ENCODE measurements at places on chromosomes 12 and 14.
A peak's percentile ranks its signal among the peaks of the same experiment; 100 is the strongest.

- no peaks in the 10 kb centered on the region for H3K27me3 ChIP-seq
- no peaks in the 10 kb centered on the region for H3K36me3 ChIP-seq
- DNase-seq = no peak
These were observed 221.8 kb upstream of the DCN start for GRCh38 chr12:91404441-91404840.

DNA sequence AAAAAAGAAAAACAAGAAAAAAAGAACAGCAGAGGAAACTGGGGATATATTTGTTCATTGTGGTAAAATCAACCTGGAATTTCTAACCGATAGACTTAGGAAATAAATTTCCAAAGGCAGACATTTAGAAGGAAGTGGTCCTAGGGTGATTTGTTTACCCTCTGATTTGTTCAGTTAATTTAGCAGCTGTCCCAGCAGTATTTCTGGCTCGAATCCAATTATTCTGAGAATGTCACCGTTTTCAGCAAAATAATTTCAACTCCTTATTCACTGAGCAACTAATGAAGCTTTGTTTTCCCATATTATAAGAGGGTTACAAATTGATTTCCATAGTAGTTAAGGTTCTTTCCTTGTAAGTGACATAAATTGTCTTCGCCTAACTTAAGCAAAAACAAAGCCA is 285.2 kb upstream of the SYT10 start:
- H3K36me3 ChIP-seq = no peaks in the 10 kb centered on the region
- H3K27me3 ChIP-seq = no peaks in the 10 kb centered on the region
- no peak overlapping the region for H3K4me3 ChIP-seq
- no peak for DNase-seq
- H3K27ac ChIP-seq = no peak overlapping the region
- no peaks in the 10 kb centered on the region for H3K4me1 ChIP-seq

DNA sequence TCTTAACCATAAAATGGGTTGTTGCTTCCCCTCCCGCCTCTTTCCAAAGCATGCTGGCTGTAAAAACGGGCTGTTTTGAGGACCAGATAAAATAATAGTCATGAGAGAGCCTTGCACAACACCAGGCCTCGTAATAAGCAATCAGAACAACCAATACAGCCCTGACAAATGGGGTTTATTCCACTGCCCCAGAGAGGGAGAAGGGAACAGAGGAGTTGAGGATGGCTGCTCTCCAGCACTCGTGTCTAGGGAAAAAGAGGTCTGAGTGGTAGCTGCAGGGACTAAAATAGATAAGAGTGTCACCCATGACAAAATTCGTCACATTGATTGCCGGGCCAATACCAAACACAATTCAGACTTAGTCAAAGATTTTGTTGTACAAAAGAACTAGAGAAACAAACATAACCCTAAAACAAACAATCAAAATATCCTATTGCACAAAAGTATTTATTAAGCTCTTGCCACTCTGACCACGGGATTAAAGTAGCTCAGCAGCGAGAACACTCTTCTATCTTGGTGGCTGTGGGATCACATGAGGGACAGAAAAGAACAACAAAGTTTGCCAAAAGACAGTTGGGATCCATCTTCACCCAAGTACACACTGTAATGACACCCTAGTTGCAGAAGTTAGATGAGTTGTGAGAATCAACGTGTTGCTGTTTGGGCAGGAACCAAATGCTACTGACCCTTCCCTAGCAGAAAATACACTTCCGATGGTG is 188.0 kb downstream of the FOXN3 start:
- H3K36me3 ChIP-seq = no peaks in the 10 kb centered on the region
- DNase-seq = no peak
- no peak overlapping the region for H3K4me3 ChIP-seq
- no peaks in the 10 kb centered on the region for H3K27me3 ChIP-seq
- H3K4me1 ChIP-seq = peaks cover 7% of the 10 kb centered on the region

DNA sequence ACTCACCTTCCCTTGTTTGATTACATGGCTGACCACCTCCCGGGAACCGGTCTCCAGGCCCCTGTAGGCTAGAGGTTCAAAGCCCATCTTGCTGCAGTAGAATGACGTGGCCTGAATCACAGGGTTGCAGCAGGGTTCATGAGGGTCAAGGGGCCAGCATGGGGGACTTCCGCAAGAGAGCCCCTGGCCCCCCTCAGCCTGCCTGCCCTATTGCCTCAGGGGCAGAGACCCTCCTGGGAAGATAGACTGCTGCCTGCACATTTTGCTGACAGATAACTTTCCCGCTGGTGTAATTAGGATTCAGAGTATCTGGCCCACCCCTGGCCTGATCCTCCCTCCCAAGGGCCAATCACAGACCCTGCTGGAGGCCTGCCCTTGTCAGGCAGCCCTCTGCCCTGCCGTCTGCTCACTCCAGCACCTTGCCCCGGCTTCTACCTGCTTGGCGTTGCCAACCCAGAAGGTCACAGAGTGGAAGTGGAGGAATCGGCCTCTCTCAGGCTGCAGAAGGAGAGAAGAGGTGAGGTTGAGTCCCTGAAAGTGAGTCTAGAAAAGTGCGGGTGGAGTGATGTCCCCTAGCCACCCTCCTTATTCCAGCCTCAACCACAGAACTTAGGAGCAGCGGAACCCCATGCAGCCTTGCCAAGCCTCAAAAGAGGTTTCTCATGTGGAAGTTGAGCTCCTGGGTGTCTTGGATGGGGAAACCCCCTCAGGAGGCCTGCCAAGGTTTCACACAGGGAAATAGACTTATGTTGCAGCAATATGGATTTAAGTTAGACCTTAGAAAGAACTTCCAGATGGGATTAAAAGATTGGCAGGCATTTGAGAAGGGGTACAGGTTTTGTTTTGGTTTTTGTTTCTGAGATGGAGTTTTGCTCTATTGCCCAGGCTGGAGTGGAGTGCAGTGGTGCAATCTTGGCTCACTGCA is 1.1 kb downstream of the HPD start:
- H3K4me3 ChIP-seq = no peak overlapping the region
- DNase-seq = no peak
- no peak overlapping the region for H3K27ac ChIP-seq
- H3K4me1 ChIP-seq = no peaks in the 10 kb centered on the region

DNA sequence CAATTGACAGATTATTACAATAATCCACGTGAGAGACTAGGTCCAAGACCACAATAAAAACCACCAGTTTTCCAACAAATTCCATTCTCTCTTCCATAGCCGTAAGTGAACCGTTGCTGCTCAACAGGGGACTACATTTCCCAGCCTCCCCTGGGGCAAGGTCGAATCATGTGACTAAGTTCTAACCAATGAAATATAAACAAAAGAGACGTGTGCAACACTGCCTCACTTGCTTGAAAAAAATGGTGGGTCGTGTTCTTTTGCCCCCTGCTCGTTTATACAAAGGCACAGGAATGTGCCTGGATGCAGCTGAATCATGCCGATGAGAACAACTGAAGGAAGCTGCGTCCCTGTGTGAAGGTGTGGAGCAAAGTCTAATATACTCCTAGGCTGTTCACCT is 51.1 kb downstream of the HSPB8 start:
- DNase-seq = no peak
- no peaks in the 10 kb centered on the region for H3K4me1 ChIP-seq
- no peak overlapping the region for H3K27ac ChIP-seq
- no peaks in the 10 kb centered on the region for H3K36me3 ChIP-seq
- no peaks in the 10 kb centered on the region for H3K27me3 ChIP-seq

DNA sequence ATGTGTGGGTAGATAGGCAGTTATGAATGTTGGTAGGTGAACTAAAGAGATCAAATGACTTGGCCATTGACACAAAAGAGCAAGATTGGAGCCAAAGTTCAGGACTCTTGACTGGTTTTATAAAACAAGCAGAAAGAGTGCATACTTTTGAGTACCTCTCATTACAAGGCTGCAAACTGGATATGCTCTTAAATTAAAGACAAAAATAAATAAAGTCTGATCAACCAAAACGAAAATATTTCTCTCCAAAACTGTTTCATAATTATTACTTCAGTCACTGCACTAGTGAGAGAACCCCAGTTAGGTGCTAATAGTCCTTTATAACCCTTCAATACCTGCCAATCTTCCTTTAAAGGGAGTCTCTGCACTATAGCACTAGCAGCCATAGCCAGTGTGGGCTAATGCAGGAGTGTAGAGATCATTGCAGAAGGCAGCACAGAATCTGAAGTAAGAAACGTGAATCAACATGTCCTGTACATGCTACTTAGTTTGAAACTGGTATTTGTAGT is 147.1 kb downstream of the FOXA1 start:
- H3K36me3 ChIP-seq = no peaks in the 10 kb centered on the region
- H3K4me1 ChIP-seq = no peaks in the 10 kb centered on the region
- H3K27ac ChIP-seq = no peak overlapping the region
- no peak for DNase-seq
- H3K27me3 ChIP-seq = no peaks in the 10 kb centered on the region
- H3K4me3 ChIP-seq = no peak overlapping the region

DNA sequence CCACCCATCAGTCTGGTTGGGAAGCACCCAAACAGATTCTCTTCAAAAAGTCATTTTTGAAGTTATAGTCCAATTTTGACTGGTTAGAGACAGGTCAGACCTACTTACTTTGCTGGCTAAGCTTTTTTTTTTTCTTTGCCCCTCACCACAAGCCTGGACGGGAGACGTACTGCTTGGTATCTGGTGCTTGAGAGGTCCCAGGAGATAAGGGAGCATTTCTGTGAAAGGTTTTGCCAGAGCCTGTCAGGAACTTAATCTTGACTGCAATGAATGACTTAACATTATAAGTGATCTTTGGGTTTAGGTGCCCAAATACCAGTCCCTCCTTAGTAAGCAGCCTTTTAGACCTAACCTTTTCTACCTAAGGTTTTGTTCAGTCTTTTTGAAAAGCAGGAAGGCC is 6.3 kb downstream of the MTHFD1 start:
- no peak for DNase-seq
- no peak overlapping the region for H3K27ac ChIP-seq

DNA sequence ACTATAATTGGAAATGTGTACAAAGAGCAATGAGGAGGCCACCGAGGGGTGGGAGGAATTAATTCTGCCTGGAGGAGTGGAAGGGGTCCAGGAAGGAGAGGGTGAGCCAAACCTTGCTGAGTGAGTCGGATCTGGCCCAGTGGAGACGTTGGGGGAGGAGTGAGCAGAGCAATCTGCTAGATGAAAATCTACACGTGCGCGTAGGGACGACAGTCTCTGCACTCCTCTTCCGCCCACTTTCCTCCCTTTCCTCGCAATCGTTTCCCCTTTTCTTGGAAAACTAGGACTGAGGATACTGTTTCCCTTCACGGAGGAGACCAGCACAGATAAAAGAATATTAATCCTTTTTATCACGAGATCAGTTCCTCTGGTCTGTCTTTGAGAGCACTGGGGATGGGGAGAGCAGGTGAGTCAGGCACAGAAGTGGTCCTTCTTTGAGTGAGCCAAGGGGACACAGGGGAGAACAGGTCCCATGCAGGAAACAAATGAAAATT is 2.9 kb upstream of the NAB2 start:
- no peaks in the 10 kb centered on the region for H3K36me3 ChIP-seq
- DNase-seq = no peak
- H3K4me1 ChIP-seq = peaks cover 41% of the 10 kb centered on the region
- peak overlapping the region; percentile 97 for H3K4me3 ChIP-seq
- peak overlapping the region; percentile 95 for H3K27ac ChIP-seq

GRCh38 chr12:130804216-130804615 is 34.8 kb downstream of the STX2 start:
- no peaks in the 10 kb centered on the region for H3K27me3 ChIP-seq
- H3K27ac ChIP-seq = no peak overlapping the region
- DNase-seq = no peak
- no peaks in the 10 kb centered on the region for H3K4me1 ChIP-seq

GRCh38 chr12:128387811-128388422 is 120.9 kb downstream of the TMEM132C start:
- H3K4me1 ChIP-seq = no peaks in the 10 kb centered on the region
- no peak for DNase-seq
- H3K36me3 ChIP-seq = no peaks in the 10 kb centered on the region

DNA sequence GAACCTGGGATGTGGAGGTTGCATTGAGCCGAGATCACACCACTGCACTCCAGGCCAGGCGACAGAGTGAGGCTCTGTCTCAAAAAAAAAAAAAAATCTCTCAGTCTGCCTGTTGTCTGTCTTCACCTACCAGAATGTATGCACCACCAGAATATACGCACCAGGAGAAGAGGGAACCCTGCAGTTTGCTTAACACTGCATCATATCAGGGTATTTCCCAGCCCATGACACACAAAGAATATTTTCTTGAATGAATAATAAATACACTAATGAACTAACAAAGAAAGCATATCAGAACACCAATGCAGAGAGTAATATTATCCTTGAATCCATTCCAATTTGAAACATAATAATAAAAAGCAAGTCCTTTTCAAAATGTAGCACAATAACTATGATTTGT is 44.2 kb upstream of the FOXN3 start:
- no peak overlapping the region for H3K4me3 ChIP-seq
- H3K4me1 ChIP-seq = peaks cover 5% of the 10 kb centered on the region
- no peak overlapping the region for H3K27ac ChIP-seq
- peaks cover 12% of the 10 kb centered on the region for H3K36me3 ChIP-seq
- no peak for DNase-seq
- H3K27me3 ChIP-seq = no peaks in the 10 kb centered on the region

- H3K27me3 ChIP-seq = peaks cover 5% of the 10 kb centered on the region
- H3K36me3 ChIP-seq = no peaks in the 10 kb centered on the region
- no peak overlapping the region for H3K27ac ChIP-seq
- no peak for DNase-seq
- no peak overlapping the region for H3K4me3 ChIP-seq
- no peaks in the 10 kb centered on the region for H3K4me1 ChIP-seq
These were observed 60.7 kb upstream of the TBX3 start for GRCh38 chr12:114744691-114745090.

DNA sequence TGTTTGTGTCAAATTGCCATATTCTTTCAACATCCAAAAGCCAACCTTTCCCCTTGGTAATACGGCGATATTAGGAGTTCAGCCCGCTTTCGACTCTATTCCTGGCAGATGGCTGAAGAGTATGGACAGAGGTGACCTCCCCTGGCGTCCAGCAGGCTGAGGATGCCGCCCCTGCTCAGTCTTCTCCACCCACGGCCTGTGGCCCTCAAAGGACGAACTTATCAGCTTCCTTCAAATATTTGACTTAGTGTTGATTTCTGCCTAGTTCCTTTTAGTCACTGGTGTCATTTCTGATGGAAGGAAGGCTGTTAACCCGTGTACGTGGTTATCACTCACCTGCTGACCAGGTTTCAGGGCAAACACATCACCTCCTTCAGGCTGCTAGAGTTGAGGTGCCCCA is 65.0 kb downstream of the TESC start:
- DNase-seq = no peak
- H3K27ac ChIP-seq = no peak overlapping the region
- no peak overlapping the region for H3K4me3 ChIP-seq
- peaks cover 3% of the 10 kb centered on the region for H3K4me1 ChIP-seq

- peak overlapping the region; percentile 3 for H3K27ac ChIP-seq
- H3K36me3 ChIP-seq = peaks cover 9% of the 10 kb centered on the region
- DNase-seq = no peak
- no peaks in the 10 kb centered on the region for H3K27me3 ChIP-seq
- peaks cover 23% of the 10 kb centered on the region for H3K4me1 ChIP-seq
These were observed 16.3 kb downstream of the MARK3 start for GRCh38 chr14:103401223-103402214.

GRCh38 chr14:99566009-99566389 is 38.0 kb downstream of the CCDC85C start:
- H3K4me3 ChIP-seq = no peak overlapping the region
- no peak for DNase-seq
- no peak overlapping the region for H3K27ac ChIP-seq
- H3K4me1 ChIP-seq = no peaks in the 10 kb centered on the region

Data from T-cell (primary cell).